Neural progenitor cell (in vitro differentiated cells): ENCODE measurements at places on chromosomes 1 and 21.

DNA sequence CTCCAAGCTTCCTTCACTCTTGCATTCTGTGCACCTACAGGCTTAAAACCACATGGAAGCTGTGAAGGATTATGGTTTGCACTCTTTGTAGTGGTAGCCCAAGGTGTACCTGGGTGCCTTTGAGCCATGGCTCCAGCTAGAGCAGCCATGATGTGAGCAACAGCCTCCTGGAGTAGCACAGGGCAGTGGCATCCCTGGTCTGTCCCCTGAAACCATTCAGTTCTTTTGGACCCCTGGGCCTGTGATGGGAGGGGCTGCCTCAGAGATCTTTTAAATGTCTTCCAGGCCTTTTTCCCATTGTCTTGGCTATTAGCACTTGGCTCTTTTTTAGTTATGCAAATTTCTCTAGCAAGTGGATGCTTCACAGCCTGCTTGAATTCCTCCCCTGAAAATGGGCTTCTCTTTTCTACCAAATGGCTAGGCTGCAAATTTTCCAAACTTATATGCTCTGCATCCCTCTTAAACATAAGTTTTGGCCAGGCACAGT lies 47.4 kb downstream of the CLCA4 start:
- DNase-seq = no peak

DNA sequence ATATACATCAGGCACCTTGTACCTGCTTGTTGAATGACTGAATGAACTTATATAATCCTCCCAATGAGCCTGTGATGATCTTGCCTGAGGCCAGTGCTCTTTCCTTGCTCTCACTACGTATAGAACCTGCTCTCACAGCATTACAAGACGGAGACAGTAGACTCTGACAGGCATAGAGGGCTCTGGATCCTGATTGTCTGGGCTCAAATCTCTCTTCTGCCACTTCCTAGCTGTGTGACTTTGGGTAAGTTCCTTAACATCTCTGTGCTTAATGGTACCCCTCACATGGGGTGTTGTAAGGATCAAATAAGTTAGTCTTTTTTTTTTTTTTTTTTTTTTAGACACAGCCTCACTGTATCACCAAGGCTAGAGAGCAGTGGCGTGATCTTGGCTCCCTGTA lies 4.2 kb upstream of the MAN1C1 start:
- no peak for DNase-seq

GRCh38 chr21:36910581-36911307 lies 55.7 kb downstream of the HLCS start:
- no peak for DNase-seq

DNA sequence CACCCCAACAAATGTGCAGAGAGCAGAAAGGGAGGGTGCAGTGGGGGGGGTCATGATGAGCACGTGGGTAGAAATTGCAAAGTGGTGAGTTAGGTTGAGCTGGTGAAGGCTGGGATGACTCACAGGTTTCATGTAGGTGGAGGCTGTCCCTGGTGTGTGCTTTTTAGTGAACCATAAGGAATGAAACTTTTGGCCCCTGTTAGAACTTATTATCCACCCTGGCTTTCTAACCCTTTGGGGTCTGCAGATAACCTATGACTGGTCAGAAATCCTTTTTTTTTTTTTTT lies 46.9 kb downstream of the DOP1B start:
- DNase-seq = no peak
